ENCODE measurements at places on chromosomes 1 and 21.

DNA sequence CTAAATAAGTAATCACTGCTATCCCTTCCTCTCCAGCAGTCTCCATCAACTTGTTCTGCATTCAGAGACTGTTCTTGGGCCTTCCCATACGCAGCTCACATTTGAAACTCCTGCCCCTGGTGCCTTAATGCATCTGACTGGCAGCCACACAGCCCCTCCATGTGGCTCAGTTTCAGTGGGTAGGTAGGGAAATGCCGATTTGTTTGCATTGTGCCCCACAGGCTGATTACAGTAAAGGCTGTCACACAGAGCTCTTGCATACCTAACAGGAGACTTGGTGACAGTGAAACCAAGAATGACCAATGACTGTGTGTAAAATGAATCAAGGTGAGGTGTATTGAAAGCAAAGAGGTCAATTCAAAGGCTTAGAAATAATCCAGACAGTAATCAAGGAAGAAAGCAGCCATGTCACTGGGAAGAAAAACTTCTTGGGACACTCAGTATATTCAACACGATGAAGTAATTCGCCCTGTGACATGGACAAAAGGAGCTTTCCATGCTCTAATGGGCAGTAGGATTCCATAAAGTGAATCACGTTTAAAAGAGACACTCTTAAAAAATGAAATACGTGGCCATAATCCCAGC lies 12.7 kb upstream of the B3GALNT2 start:
- no peak for DNase-seq

- no peak for DNase-seq
These were observed 6.5 kb downstream of the PODN start for GRCh38 chr1:53068314-53069099.

DNA sequence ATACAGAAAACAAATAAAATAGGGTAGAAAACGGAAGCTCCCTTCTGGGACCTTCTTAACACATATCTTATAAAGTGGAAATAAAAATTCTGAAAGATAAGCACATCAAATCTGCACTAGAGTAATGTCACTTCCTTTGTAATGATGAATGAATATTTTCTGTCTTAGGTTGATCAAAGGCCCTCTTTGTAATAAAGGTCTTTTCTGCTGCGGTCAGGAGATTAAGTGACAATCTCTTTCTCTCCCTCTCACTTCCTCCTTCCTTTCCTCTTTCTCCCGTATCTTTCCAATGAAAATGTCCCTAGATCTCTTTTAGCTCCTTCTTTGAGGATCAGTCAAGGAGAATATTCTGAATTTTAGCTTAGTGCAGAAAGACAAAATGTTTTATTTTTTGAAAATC lies 33.8 kb downstream of the TMCO1 start:
- no peak for DNase-seq

GRCh38 chr1:67336783-67337182 lies 29.1 kb downstream of the IL12RB2 start:
- no peak for DNase-seq

GRCh38 chr1:30895944-30896660 lies 12.5 kb downstream of the SDC3 start:
- DNase-seq = no peak

DNA sequence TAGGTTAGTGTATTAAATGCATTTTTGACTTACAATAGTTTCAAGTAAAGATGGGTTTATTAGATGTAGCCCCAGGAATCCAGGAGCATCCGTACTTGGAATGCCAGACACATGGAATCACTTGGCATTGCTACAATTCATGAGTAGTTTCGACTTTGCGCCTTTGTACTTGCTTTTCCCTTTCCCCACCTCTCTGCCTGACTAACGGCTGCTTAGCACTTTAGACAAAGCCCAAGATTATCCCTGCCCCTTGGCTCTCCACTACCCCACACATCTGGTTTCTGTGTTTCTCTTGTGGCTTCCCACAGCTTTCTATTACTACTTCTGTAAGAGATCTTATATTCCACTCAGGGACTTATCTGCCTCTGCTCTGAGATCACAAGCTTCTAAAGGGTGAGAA lies 397.7 kb upstream of the POU3F1 start:
- no peak for DNase-seq

DNA sequence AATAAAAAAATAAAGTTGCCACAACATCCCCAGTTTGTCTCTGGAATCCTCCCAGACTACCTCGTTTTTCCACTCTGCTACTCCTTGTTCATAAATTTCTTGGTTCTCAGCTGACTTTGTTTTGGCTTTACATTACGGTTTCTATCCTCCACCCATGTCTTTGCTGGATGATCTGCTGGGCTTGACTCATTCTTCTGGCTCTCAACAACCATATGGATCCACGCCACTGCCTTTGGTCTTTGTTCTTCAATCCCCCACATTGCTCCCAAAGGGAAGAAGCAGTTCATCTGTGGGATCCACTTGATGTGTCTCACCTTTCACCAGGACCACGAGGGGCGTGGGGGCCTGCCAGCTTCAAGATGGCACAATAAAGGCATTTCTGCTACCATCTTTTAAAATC lies 67.1 kb upstream of the NBL1 start:
- no peak for DNase-seq

DNA sequence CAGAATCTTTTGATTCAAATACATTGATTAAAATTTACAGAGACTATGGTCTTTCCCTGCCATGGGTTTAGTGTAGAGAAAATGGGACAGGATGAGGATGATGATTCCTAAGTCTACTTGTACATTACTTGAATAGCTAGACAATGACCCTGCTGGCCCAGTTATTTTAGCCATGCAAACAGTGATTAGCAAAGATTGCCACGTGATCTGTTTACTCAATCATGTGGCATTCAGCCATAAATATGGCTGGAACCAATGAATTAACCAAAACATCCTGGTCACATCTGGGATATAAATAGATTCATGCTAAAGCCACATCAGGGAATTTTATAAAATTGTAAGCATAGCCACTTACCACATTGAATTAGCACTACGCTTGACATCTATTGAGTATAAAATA lies 167.3 kb downstream of the PBX1 start:
- no peak for DNase-seq

- no peak for DNase-seq
These were observed 156.8 kb downstream of the FOXD2 start for GRCh38 chr1:47594627-47595026.

DNA sequence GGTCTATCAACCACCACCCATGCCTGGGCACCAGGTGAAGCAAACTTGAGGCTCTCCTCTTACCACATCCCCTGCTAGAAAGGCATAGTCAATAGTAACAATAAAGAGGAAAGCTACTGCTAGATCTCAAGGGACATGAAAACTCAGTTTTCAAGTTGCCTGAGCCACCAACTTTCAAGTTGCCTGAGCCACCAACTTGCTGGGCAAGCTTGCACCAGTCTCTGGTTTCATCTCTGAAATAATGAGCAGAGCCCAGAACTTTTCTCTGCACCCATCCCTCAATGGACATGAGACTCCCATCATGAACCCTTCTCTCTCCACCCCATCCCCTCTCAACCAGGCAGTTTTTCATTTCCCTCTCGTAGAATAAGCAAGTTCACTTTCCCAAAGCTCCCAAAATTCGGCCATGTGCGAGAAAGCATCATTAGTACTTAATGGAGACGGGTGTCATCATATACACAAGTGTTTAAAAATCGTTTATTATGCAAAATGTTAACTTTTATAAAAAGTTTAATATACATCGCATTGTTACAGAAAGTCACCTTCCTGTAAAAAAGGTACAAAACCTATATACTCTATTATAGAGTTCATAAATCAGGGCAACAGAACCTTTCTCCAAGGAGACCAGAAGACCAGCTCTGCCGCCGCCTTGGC lies 1.7 kb downstream of the ID3 start:
- DNase-seq = peak; percentile 77

DNA sequence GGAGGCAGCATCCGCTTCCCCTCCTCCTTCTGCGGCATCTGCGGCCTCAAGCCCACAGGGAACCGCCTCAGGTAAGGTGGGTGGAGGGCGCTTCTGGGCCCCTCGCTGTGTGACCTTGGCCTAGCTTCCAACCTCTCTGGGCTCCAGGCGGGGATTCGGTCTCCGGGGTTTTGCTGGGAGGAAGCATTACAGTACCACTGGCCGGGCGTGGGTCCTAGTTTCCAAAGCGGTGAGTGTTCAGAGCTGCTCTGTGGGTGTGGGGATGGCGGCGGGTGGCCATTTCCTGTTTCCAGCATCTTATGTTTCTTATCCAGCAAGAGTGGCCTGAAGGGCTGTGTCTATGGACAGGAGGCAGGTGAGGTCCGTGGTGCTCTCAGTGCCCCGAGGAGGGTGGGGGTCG lies 11.6 kb downstream of the FAAH start:
- DNase-seq = no peak

DNA sequence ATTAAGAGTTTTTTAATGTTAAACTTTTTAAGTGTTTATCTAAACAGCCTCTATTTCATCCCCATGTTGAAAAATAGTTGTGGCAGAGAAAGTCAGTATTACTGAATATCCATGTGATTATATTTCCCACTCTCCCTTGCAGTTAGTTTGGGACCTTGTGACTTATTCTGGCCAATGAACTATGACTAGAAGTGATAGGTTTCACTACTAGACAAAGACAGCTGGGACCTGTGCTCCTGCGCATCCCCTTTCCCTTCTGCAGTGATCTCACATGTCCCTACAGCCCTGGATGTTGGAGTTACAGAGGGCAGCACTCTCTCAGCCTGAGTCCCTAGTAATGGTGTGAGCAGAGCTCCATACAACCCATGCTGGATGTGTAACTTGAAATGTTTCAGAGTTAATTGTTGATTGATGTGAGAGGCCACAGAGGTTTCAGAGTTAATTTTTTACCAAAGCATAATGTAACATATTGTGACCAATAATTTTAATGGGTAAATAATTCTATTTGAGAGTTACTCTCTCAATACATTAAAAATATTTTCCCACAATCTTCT lies 18.7 kb upstream of the SAMD13 start:
- DNase-seq = no peak

- no peak for DNase-seq
These were observed 391.0 kb downstream of the MATN1 start for GRCh38 chr1:30332116-30333094.

DNA sequence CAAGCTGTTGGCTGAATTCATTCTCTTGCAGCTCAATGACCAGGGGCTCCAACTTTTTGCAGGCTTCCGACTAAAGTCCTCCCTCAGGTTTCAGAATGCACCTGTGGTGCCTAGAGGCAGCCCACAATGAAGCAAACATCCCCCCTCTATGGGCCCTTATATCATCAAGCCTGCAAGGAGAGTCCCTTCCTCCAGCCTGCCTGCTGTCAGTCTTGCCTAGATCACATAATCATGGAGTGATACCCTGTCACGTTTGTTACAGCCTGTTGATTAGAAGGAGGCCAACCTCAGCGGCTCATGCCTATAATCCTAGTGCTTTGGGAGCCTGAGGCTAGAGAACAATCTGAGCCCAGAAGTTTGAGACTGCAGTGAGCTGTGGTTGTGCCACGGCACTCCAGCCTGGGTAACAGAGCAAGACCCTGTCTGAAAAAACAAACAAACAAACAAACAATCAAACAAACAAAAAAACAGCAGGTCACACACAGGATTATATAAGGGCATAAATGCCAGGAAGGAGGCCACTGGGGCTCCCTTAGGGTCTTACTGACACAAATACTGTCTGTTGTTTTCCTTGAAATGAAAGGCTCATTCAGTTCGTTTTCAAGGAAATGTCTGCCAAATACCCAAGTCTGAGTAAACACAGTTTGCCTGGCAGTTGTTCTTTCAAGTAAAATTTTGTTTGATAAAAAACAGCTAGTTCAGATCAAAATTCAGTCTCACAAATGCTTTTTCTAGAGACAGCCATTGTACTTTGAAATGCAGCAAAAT lies 4.7 kb upstream of the SPRR3 start:
- no peak for DNase-seq

- no peak for DNase-seq
These were observed 6.4 kb downstream of the C1orf116 start for GRCh38 chr1:207026104-207026534.

- DNase-seq = no peak
These were observed 8.3 kb downstream of the NFYC start for GRCh38 chr1:40699787-40700186.

- no peak for DNase-seq
These were observed 11.6 kb downstream of the SLC2A5 start for GRCh38 chr1:9057851-9058250.

DNA sequence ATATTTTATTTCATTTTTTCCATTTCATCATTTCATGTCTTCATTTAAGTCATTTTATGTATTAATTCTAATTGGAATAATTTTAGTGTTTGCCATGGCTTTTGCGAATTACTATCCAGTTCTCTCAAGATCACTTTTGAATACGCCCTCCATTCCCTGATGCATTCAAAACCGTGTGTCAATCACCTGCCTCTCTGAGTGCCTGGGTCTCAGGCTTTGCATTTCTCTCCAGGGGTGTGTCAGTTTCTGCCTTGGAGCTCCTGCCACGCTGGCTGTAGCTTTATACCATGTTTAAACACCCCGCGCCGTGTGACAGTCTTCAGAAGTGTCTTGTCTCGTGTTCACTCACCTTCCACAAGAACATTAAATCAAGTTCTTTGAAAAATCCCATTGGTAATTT lies 7.4 kb upstream of the DNMT3L start:
- no peak for DNase-seq

GRCh38 chr1:235945775-235946570 lies 79.3 kb upstream of the LYST start:
- no peak for DNase-seq

DNA sequence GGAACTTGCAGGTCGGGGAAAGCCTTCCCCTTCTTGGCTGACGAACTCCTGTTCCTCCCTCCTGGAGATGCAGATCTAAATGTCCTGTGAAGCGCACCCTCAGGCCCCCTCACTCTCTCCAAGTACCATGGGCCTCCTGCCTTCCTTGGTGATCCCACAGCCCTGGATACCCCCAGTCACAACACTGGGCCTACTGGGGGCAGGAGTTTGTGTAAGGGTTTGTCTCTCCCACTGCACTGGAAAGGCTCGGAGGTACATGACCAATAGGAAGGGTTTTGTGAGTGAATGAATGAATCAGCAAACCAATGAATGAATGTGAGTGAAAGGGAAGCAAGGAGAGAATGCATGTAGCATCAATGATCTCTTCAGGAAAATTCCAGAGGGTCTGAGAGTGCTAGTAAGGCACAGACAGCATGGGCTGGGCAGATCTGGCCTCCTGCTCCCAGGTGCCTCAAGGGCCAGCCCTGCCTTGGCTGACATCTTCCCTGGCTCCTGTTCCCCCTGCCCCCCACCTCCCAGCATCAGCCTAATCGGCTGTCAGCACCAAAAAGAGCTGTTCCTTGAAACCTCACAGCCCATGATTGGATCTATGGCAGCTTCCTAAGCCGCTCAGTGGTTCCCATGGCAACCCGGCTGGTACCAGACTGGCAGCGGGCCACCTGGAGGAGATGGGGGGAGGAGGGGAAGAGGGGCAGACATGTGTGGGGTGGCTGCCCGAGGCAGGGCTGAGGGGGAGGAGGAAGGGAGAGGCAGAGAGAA lies 95.8 kb downstream of the VWA5B1 start:
- DNase-seq = peak; percentile 70

- no peak for DNase-seq
These were observed 75.1 kb downstream of the SKI start for GRCh38 chr1:2303016-2303775.

GRCh38 chr1:4485398-4485797 lies 169.0 kb upstream of the AJAP1 start:
- DNase-seq = no peak

DNA sequence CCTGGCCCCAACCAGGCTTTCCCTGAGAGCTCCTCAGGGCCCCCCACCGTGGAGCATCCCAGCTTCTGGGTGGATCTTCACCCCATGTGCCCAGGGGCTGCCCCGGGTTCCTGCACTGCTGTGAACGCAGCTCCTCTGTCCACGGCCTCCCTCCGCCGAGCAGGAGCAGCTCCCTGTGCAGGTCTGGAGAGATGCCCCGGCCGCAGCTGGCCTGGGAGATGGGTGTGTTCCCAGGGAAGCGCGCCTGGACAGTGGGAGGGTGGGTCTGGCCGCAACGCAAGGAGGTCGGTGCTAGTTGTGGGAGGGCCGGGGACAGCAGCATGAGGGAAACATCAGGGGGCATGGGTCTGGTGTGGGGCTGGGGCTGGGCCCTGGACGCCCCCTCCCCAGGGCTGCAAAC lies 71.3 kb downstream of the MORN1 start:
- DNase-seq = no peak

Data from OCI-LY7 (cell line).